ENCODE measurements at places on chromosomes 3 and 15.

DNA sequence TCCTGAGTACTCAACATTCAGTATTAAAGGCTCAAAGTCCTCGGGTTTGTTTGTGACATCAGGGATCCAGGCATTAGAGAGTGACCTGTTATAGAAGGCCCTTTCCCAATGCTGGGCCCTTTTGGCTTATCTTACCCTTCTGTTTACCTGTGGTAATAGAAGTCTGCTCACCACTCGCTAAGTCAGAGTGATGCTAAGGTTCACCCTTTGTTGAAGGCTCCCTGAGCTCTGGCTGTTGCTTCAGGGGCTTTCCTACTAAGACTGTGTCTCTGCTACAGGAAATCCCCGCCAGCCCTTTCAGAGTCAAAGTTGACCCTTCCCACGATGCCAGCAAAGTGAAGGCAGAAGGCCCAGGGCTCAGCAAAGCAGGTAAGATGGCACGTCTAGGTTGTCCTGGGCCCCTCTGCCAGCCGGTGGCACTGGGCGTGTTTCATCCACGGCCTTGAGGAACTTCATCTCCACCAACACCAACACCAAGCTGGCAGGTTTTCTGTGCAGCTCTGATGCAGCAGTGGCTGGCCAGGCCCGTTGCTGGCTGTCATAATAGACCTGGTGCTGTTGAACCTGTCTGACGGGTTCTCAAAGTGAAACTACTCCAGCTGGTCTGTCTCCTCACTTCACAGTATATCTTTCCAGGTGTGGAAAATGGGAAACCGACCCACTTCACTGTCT lies 99.1 kb downstream of the DNASE1L3 start:
- DNase-seq = no peak

DNA sequence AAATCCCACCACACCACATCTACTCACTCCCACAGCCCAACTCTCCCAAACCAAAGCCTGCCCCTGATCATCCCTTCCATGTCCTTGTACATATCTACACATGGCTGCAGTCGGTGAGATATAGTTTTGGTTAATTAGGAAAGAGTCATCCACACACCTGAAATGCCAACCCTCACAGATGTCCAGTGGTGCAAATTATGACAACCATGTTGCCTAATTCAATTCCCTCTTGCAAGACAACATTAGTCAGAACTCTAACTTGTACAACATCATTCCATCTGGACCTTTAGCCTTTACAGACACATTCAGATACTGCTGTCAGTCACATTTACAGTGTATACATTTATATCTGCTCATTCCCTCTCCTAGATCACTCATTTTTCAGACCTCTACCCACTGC lies 41.2 kb downstream of the TUBGCP4 start:
- no peak for DNase-seq

- no peak for DNase-seq
Observed at GRCh38 chr15:50940506-50940905, 32.0 kb downstream of the AP4E1 start.

DNA sequence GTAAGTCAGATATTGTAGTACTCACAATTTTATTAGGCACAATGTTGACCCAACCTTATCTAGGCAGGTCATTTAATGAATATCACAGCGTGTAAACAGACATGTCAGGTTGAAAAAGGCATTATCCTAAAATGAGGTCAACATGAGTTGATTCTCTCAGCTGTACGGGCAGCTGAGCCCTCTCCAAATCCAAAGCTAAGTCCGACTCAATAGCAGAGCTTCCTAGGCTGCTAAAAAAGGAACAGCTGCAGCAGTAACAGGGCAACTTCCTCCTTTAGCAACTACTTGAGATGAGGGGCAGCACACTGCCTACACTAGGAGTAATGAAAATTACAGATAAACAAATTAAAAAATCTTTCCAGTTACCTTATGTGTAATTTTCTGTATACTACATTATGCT lies 189.2 kb downstream of the CADM2 start:
- DNase-seq = peak; percentile 47

- no peak for DNase-seq
Observed at GRCh38 chr3:12994357-12994606, 78.9 kb downstream of the IQSEC1 start.

GRCh38 chr3:148717885-148718561 lies 20.3 kb downstream of the AGTR1 start:
- DNase-seq = no peak

DNA sequence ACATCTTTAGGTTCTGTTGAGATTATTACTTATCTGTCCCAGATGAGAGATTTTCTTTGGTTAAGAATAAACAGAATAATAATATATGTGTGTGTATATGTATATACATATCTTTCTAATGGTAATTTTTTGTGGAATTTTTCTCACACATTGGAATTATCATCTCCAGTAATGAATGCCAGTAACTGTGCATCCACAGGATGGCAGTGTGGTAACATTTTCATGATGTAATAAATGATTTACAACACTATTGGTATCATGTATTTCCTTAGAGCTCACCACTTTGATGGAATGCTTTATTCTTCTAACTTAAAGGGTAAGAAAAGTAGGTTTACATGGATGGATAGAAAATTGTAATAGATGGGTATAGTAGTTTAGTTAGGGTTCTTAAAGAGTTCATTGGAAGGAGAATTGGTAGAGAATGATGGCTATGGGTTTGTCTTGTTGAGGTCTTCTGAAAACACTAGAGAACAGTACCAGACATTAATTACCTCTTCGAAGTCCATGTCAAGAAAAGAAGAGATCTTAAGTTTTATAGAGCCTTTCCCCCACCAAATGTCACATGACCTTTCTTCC lies 78.1 kb downstream of the STT3B start:
- DNase-seq = no peak

DNA sequence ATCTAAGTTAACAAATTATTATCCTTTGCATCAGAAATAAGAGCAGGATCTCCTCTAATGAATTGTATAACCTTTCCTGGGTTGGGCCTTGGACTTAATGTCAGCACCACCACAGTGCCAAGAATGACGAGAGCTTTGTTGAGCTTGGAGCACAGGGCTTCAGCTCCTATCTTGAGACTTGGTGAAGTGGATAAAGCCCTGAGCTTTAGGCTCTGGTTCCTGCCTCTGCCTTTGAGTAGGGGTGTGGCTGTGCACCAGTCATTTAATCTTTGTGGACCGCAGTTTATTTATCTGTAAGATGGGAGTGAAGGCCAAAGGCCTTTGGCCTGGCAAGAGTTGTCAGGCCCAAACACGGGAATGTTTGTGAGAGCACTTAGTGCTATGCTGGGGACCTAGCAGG lies 162.2 kb downstream of the VGLL4 start:
- no peak for DNase-seq

DNA sequence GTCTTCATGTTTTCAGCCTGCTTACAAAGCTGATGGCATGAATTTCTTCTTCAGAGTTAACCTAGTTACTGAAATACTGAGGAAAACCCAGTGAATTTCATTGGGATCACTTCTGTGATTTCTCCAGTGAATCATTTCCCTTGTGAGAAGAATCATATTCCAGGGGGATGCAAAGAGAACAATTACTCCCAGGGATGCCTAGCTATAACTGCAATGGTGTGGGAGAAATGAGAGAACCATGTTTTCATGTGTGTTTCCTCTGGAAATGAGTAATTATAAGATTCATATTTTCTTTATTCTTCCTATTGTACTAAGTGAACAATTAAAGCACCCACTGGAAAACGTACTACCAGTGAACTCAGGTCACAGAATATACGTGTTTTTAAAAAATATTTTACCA lies 485.4 kb downstream of the GRM7 start:
- DNase-seq = no peak

- no peak for DNase-seq
Observed at GRCh38 chr3:16337856-16338540, 73.0 kb downstream of the OXNAD1 start.

DNA sequence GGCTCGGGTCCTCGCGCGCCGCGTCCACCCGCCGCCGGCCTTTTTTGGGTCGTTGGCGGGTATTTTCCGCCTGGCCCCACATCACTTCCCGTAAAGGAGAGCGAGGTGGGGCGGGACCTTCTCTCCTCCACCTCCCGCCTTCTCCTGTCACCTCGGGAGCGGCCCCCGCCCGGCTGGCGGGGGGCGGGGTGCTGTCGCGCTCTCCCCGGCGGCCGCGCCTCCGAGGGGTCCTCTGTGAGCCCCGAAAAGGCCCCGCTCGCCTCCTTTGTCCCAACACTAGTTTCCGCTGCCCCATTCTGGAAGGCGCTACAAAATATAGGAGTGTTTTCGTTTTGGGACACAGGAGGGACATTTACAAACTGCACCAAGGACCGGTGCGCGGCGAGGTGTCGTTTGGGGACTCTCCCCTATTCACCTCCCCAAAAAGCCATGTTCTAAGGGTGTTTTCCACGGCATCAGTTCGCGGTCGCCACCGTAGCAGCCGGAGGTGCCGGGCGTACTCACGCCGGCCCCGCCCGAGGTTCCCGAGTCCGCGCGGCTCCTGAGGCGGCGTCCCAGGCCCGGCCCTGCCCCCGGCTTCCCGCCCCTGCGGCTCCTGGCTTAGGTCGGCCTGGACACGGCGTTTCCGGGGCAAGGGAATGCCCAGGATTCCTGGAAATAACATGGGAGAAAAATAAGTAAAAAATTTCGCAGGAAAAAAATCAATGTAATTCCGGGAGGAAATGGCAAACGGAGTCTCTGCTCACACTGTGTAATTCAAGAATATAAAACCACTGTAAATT lies at the start of gene RAB27A:
TSS of gene RAB27A (minus strand) at position 68 of the 782 bp plus-strand sequence. CDS start 54,879 bp downstream, outside the sequence.
- no peak for DNase-seq

DNA sequence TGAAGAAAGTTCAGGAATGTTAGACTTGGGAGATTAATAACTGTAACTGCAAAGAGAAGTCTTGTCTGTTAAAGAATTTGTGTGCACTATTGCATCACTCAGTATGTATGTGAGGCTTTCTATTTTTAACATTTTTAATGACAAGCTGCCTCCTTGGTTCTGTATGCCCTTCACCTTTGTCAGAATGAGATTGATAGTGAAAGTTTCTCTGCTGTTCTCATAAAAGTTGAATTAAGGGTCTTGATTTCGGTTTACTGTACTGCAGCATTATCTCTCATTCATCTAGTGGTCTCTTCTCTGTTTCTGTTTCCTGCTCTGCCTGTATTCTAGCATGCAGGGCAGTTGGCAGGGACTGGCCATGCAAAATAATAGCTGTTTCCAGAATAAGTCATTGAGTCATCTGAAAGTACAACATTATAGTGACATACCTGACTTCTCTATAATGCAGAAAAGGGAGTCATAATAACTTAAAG lies 454.9 kb downstream of the IL5RA start:
- DNase-seq = no peak

- no peak for DNase-seq
Observed at GRCh38 chr3:62611541-62612240, 238.3 kb upstream of the FEZF2 start.

DNA sequence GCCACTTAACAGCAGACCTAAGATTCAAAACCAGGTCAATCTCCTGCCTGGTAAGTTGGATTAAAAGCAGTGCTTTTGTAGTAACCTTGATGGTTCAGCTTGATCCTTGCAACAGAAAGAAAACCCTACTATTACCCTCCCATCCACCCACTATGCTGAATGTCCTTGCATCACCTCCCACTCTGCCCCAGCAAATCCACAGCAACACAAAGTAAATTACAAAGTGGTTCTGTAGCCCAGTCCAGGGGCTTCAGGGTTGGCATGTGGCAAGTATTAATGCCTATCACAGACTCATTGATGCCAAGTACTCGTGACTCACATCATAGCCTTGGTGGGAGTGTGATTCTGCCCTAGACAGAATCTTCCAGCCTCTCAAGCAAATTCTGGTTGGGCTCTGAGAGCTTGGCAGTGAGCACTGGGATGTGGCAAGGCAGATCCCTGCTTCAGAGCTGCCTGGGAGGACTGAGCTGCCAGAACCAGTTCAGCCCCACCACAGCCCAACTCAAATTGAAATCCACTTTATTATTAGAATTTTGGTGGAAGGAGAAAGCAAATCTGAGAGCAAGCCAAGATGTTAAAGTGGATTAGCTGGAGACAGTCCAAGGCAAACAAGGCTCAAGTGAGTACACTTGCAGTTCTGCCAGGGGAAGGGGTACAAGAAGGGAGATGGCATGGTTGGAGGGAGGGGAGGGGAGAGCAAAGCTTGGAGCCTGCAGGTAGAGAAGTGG lies 225.8 kb upstream of the UMPS start:
- no peak for DNase-seq

DNA sequence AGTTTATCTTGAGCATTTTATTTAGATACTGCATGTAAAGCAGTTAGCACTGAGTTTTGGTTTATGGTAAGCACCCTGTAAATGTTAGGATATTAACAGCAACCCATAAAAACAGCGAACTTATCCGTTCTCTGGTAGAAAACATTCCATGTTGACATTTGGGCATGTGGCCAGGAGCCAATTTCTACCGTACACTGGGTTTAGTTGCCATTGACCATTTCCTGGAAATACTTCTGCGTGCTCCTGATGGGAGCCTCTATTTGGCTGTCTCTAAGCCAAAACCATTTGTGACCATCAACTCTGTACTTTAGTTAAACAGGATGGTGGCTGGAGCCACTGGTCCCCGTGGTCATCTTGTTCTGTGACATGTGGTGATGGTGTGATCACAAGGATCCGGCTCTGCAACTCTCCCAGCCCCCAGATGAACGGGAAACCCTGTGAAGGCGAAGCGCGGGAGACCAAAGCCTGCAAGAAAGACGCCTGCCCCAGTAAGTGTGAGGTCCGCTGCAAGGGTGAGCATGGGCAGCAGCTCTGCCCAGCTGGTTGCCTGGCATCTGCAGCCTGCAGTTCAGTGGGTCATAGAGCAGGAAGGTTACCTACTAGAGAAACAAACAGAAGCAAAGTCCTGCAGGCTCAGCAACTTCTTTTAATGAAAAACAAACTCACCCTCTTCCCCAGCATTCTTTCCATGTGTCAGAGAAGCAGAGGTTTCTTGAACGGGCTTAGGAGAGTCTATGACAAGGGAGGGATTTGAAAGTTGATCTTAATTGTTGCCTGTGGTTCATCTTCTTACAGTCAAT lies 7.1 kb downstream of the THBS1 start:
- DNase-seq = no peak

GRCh38 chr3:183481582-183481981 lies 53.2 kb upstream of the MCF2L2 start:
- no peak for DNase-seq

GRCh38 chr3:46564190-46565021 lies 1.7 kb downstream of the LRRC2 start:
- DNase-seq = no peak

DNA sequence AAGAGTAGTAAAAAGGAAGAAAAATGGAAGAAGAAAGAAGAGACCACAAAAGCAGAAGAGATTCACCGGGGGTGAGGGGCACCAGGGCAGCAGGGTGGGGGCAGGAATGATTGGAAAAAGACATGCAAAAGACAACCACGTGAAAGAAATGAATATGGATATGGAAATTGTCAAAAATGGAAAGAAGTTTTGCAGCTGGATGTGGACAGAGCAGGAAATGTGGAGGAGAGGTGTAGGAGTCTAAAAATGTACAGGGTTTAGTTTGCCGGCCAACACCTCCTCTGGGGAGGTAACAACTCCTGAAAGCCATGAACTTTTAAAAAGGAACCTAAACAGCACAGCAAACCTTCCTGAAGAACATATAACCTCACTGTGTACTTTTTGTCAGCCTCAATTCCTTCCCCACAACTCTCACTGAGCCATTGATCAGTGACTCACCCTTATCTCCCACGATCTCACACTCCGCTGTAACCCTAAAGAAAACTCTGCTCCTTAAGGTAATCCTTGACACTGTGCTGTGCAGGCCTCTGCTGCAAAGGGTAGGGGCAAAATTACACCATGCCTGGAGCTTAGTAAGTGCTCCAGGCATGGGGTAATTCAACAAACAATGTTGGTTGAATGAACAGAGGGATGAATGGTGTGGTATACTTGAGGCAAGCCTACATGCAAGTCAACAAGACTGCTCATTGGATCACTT lies 100.2 kb upstream of the BOC start:
- DNase-seq = no peak

- DNase-seq = no peak
Observed at GRCh38 chr15:66982816-66983215, 82.6 kb upstream of the SMAD3 start.

- DNase-seq = peak; percentile 25
Observed at GRCh38 chr15:77031376-77032050, 36.6 kb downstream of the PSTPIP1 start.

Measured in NCI-H1092 (cell line).